ENCODE measurements at places on chromosomes 6 and 20.
A peak's percentile ranks its signal among the peaks of the same experiment; 100 is the strongest.

GRCh38 chr6:158718461-158719046 lies 68.7 kb downstream of the SYTL3 start:
- no peak for DNase-seq
- no peak overlapping the region for H3K4me3 ChIP-seq
- peaks cover 11% of the 10 kb centered on the region for H3K36me3 ChIP-seq
- H3K4me1 ChIP-seq, result peaks cover 14% of the 10 kb centered on the region
- no peaks in the 10 kb centered on the region for H3K27me3 ChIP-seq

GRCh38 chr6:15077961-15078360 lies 167.9 kb upstream of the JARID2 start:
- no peaks in the 10 kb centered on the region for H3K4me1 ChIP-seq
- no peaks in the 10 kb centered on the region for H3K36me3 ChIP-seq
- no peak overlapping the region for H3K4me3 ChIP-seq
- no peaks in the 10 kb centered on the region for H3K27me3 ChIP-seq

DNA sequence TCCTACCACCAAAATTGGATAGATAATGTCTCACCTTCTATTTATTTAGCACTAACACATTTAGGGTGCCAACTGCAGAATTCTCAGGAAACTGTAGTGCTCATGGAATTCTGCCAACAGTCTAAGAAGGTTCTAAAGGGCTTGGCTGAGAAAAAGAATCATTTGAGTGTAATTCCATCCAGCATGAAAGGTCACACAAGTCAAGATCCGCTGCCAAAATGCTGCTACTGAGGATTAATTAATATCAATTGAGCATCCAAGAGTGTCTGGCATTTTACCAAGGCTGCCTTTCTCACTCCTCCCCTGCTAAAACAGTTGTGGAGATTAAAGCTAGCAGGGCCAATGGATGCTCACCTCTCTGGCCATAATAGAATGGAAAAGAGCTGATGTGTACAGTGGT lies 112.7 kb downstream of the FHL5 start:
- no peaks in the 10 kb centered on the region for H3K36me3 ChIP-seq
- no peak overlapping the region for H3K4me3 ChIP-seq
- peaks cover 3% of the 10 kb centered on the region for H3K4me1 ChIP-seq
- peak; percentile 39 for DNase-seq

GRCh38 chr6:92944132-92944531 lies 475.2 kb downstream of the EPHA7 start:
- no peak overlapping the region for H3K4me3 ChIP-seq
- DNase-seq, result no peak
- no peaks in the 10 kb centered on the region for H3K4me1 ChIP-seq
- H3K27me3 ChIP-seq, result no peaks in the 10 kb centered on the region
- H3K27ac ChIP-seq, result no peak overlapping the region

DNA sequence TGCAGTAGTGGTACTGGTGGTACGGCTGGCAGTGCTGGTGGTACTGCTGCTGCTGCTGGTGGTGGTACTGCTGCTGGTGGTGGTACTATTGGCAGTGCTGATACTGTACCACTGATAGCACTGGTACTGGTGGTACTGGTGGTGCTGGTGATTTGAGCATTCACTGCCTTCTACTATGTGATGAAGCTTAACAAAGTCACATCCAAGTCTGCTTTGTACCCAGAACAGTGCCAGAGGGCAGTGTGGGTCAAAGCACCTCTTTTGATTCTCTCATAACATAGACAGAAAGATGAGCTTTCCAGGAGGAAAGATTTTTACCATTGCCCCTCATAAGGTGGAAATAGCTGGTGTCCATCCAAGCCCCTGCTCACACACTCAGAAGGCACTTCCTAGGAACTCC lies 48.7 kb downstream of the ANKRD6 start:
- H3K27me3 ChIP-seq, result no peaks in the 10 kb centered on the region
- no peak for DNase-seq
- H3K27ac ChIP-seq, result no peak overlapping the region
- no peaks in the 10 kb centered on the region for H3K36me3 ChIP-seq
- H3K4me1 ChIP-seq, result no peaks in the 10 kb centered on the region

DNA sequence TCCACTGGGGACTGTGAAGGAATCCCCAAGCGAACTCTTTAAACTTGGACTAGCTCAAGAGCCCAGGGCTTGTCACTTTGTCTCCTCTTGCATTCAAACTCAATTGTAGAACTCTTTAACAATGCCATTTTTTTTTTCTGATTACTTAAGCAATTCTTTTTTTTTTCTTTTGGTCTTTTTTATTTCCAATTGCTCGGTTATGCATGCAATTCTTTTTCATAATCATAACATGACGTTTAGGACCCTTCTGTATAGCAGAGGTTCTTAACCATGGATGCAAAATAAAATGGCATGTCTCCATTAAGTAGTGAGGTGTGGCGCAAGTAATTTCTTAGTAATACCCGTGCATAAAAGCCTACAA lies 466 bp upstream of the BFSP1 start:
- peaks cover 7% of the 10 kb centered on the region for H3K4me1 ChIP-seq
- no peaks in the 10 kb centered on the region for H3K27me3 ChIP-seq
- DNase-seq, result no peak
- no peaks in the 10 kb centered on the region for H3K36me3 ChIP-seq
- H3K4me3 ChIP-seq, result peak overlapping the region; percentile 55

GRCh38 chr6:1988843-1989242 lies 256.6 kb downstream of the GMDS start:
- H3K27ac ChIP-seq, result no peak overlapping the region
- H3K36me3 ChIP-seq, result no peaks in the 10 kb centered on the region
- DNase-seq, result no peak
- H3K4me1 ChIP-seq, result peaks cover 8% of the 10 kb centered on the region
- no peaks in the 10 kb centered on the region for H3K27me3 ChIP-seq

GRCh38 chr20:50417023-50417329 lies 93.2 kb upstream of the PTPN1 start:
- peak; percentile 22 for DNase-seq
- H3K4me3 ChIP-seq, result no peak overlapping the region
- peaks cover 25% of the 10 kb centered on the region for H3K4me1 ChIP-seq
- H3K27me3 ChIP-seq, result peaks cover 5% of the 10 kb centered on the region
- H3K27ac ChIP-seq, result no peak overlapping the region

- H3K4me3 ChIP-seq, result no peak overlapping the region
- no peaks in the 10 kb centered on the region for H3K4me1 ChIP-seq
- no peaks in the 10 kb centered on the region for H3K27me3 ChIP-seq
- H3K27ac ChIP-seq, result no peak overlapping the region
- DNase-seq, result no peak
Observed at GRCh38 chr6:80508885-80509630, 402.6 kb downstream of the BCKDHB start.

- H3K27me3 ChIP-seq, result no peaks in the 10 kb centered on the region
- DNase-seq, result no peak
- no peak overlapping the region for H3K27ac ChIP-seq
- no peaks in the 10 kb centered on the region for H3K36me3 ChIP-seq
- no peaks in the 10 kb centered on the region for H3K4me1 ChIP-seq
Observed at GRCh38 chr6:133309579-133309978, 68.4 kb downstream of the EYA4 start.

- peak; percentile 64 for DNase-seq
- no peaks in the 10 kb centered on the region for H3K27me3 ChIP-seq
- H3K36me3 ChIP-seq, result no peaks in the 10 kb centered on the region
- H3K4me3 ChIP-seq, result no peak overlapping the region
- peaks cover 4% of the 10 kb centered on the region for H3K4me1 ChIP-seq
Observed at GRCh38 chr6:6793388-6794250, 205.1 kb downstream of the LY86 start.

GRCh38 chr20:10239954-10240353 lies 21.3 kb downstream of the SNAP25 start:
- peak; percentile 21 for DNase-seq
- H3K36me3 ChIP-seq, result no peaks in the 10 kb centered on the region
- no peaks in the 10 kb centered on the region for H3K27me3 ChIP-seq
- H3K27ac ChIP-seq, result no peak overlapping the region
- no peak overlapping the region for H3K4me3 ChIP-seq
- H3K4me1 ChIP-seq, result peaks cover 4% of the 10 kb centered on the region

DNA sequence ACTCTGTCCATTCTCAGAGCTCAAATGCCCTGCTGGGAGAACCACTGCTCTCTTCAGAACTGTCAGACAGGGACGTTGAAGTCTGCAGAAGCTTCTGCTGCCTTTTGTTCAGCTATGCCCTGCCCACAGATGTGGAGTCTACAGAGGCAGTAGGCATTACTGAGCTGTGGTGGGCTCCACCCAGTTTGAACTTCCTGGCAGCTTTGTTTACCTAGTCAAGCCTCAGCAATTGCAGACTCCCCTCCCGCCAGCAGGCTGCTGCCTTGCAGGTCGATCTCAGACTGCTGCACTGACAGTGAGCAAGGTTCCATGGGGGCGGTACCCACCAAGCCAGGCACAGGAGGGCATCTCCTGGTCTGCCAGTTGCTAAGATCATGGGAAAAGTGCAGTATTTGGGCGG lies 21.8 kb upstream of the UFL1 start:
- H3K27me3 ChIP-seq, result no peaks in the 10 kb centered on the region
- H3K4me3 ChIP-seq, result no peak overlapping the region
- H3K36me3 ChIP-seq, result no peaks in the 10 kb centered on the region
- no peak overlapping the region for H3K27ac ChIP-seq
- no peaks in the 10 kb centered on the region for H3K4me1 ChIP-seq

- DNase-seq, result no peak
- no peaks in the 10 kb centered on the region for H3K36me3 ChIP-seq
- no peak overlapping the region for H3K27ac ChIP-seq
- H3K4me3 ChIP-seq, result no peak overlapping the region
- peaks cover 21% of the 10 kb centered on the region for H3K4me1 ChIP-seq
Observed at GRCh38 chr20:62699296-62699695, 9.3 kb upstream of the NTSR1 start.

- no peak overlapping the region for H3K27ac ChIP-seq
- H3K4me1 ChIP-seq, result no peaks in the 10 kb centered on the region
- H3K4me3 ChIP-seq, result no peak overlapping the region
- no peaks in the 10 kb centered on the region for H3K36me3 ChIP-seq
- DNase-seq, result no peak
Observed at GRCh38 chr6:27962506-27962905, 5.5 kb downstream of the OR2B6 start.

- H3K4me3 ChIP-seq, result no peak overlapping the region
- no peak overlapping the region for H3K27ac ChIP-seq
- H3K27me3 ChIP-seq, result no peaks in the 10 kb centered on the region
- peak; percentile 59 for DNase-seq
- H3K4me1 ChIP-seq, result no peaks in the 10 kb centered on the region
Observed at GRCh38 chr6:131923356-131923755, 27.8 kb downstream of the CCN2 start.

DNA sequence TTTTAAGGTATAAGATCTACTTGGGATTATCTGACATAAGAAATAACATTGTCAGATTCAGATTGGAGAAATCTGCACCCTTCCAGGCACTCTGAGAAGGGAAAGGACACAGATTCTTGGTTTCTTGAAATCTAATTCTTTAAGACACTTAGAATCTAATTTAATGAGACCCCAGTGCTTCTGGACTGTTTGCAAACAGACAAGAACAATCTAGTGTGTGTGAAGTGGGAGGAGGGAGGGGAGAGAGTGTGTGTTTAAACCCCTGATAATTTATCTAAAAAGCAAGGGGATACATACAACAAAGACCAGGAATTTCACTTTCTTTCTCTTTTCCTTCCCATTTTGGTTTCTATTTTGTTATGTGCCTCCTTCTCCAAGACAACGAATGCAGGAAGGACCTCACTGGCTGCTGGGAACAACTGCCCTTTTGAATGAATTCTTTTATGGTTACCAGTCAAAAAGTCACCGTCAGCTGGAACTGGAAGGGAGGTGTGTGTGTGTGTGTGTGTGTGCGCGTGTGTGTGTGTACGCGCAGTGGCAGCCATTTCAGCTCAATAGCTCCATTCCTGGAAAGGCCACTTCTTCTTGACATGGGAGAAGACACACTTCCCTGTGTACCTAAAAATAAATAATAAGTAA lies 129.4 kb downstream of the BCAS1 start:
- H3K27me3 ChIP-seq, result no peaks in the 10 kb centered on the region
- H3K27ac ChIP-seq, result peak overlapping the region; percentile 24
- H3K4me3 ChIP-seq, result no peak overlapping the region
- no peaks in the 10 kb centered on the region for H3K36me3 ChIP-seq
- H3K4me1 ChIP-seq, result peaks cover 30% of the 10 kb centered on the region
- peak; percentile 86 for DNase-seq

DNA sequence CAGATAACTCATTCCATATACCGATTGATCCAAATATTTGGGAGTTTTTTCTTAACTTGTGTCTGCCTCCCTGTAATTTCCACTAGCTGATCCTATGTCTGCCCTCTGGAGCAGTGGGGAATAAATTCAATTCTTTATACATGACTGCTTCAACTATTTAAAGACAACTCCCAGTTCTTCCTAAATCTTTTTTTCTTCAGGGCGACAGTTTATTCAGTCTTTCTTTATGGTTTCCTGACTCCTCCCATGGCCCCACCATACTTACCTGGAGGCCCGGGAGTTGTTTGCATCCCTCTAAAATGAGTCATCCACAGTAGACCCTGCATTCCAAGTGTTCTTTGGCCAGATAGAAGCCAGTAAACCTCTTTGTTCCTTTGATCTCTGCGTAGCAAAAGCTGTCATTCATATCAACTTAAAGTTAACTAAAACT lies 73.6 kb downstream of the LCA5 start:
- no peak for DNase-seq
- H3K4me3 ChIP-seq, result no peak overlapping the region
- H3K36me3 ChIP-seq, result no peaks in the 10 kb centered on the region
- no peaks in the 10 kb centered on the region for H3K4me1 ChIP-seq

GRCh38 chr6:26199057-26199772 lies 112.0 kb downstream of the HFE start:
- H3K4me1 ChIP-seq, result peaks cover 27% of the 10 kb centered on the region
- peak overlapping the region; percentile 98 for H3K27ac ChIP-seq
- peak; percentile 98 for DNase-seq
- peak overlapping the region; percentile 77 for H3K4me3 ChIP-seq
- no peaks in the 10 kb centered on the region for H3K27me3 ChIP-seq

DNA sequence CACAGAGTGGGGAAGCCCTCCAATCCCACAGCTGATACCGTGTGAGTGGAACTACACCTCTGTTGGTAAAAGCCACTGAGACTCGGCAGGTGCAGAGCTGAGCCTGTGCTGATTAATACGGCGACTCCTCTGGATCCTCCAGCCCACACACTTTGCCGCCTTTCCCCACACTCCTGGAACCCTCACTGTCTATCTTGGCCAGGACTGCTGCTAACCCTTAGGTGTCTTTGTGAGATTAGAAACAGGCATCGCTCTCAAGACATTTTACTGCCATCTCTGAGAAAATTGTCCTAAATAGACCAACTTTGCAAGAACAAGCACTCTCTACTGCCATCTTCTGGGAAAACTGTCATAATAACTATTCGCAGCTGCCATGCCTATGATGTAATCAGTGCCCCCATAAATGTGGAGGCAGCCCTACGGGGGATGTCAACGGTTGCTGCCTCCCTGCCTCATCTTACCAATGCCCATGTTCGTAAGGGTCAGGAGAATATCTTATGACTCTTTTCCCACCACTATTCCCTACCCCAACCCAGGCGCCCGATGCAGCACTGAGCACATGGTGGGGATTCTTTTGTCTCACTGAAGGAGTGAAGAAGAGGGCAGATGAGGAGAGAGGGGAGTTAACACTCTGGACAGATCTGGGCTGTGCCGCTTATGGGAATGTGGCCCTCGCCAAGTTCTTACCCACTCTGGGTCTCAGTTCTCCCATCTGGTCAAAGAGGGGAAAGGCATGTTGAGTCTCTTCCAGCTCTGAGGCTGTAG lies 26.1 kb upstream of the KCNB1 start:
- H3K4me3 ChIP-seq, result no peak overlapping the region
- peak overlapping the region; percentile 15 for H3K27ac ChIP-seq
- H3K27me3 ChIP-seq, result no peaks in the 10 kb centered on the region
- peaks cover 25% of the 10 kb centered on the region for H3K36me3 ChIP-seq
- peak; percentile 69 for DNase-seq

- peak; percentile 23 for DNase-seq
- H3K27me3 ChIP-seq, result no peaks in the 10 kb centered on the region
- peaks cover 20% of the 10 kb centered on the region for H3K36me3 ChIP-seq
- H3K4me3 ChIP-seq, result no peak overlapping the region
- no peaks in the 10 kb centered on the region for H3K4me1 ChIP-seq
Observed at GRCh38 chr6:53103993-53104675, 38.9 kb downstream of the FBXO9 start.
